ENCODE measurements at places on chromosomes 5 and 9.

GRCh38 chr9:92807757-92808725 lies 43.4 kb upstream of the BICD2 start:
- DNase-seq, result no peak

DNA sequence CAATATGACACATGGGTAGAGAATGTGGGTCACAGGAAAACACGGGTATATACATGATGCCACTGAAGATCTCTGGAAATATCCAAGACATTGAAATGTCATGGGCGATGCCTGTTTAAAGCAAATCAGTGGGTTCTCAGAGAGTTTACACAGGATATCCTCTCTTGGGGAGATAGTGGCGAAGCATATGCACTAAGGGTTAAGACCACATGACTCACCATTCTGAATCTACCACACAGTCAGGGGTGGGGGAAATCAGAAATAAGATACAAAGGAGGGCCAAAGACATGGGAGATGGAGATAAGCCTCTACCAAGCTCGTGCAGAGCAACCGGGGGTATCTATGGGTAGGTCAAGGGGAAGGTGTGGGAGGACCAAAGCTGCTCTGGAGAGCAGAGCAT lies 58.8 kb downstream of the SH3PXD2B start:
- peak; percentile 34 for DNase-seq

DNA sequence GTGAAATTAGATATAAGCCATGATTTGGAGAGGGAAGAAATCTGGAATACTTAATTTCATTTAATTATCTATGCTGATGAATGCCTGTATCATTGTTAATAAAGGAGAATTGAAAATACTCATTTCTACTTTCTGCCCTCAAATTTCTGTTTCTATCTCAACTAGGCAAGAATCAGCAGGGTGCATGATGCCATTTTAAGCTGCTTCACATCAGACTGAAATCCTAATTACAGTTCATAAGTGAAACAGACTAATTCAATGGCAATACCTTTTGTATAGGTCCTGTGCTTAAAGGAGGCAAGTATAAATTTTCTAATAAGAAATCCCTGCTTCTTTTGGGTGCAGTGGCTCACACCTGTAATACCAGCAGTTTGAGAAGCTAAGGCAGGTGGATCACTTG lies 22.3 kb upstream of the TAL2 start:
- no peak for DNase-seq

GRCh38 chr9:92476962-92477361 lies 5.3 kb downstream of the ASPN start:
- DNase-seq, result no peak

- DNase-seq, result peak; percentile 99
Observed at GRCh38 chr5:175696139-175696854, 38.4 kb downstream of the HRH2 start.

- no peak for DNase-seq
Observed at GRCh38 chr5:56914678-56915077, 5.3 kb downstream of the SETD9 start.

DNA sequence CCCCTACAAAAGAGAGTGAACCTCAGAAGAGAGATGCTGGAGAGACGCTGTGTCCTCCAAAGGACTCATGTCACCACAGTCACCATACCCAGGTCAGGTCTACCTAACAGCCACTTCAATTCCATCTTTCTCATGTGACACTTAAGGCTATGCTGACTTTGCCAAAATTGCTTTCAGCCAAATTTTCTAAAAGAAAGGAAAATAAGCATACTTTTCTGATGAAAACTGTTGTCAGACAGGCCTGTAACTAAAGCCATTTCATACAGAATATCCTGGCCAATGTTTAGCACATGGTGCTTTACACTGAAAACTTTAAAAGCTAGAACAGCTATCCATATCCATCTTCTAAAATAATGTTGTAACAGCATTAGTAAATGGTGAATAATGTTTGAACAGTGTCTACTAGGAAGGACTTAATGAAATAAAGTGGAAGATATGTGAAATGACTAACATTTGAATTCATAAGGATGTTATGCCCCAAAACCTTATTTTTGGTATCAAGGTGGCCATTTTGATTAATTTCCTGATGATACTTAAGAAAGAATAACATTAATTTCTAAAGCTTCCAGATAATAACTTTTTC lies 97.2 kb downstream of the NFIB start:
- DNase-seq, result no peak

- no peak for DNase-seq
Observed at GRCh38 chr9:134716067-134716466, 74.5 kb downstream of the COL5A1 start.

- DNase-seq, result no peak
Observed at GRCh38 chr5:80474929-80475328, 13.0 kb upstream of the FAM151B start.

DNA sequence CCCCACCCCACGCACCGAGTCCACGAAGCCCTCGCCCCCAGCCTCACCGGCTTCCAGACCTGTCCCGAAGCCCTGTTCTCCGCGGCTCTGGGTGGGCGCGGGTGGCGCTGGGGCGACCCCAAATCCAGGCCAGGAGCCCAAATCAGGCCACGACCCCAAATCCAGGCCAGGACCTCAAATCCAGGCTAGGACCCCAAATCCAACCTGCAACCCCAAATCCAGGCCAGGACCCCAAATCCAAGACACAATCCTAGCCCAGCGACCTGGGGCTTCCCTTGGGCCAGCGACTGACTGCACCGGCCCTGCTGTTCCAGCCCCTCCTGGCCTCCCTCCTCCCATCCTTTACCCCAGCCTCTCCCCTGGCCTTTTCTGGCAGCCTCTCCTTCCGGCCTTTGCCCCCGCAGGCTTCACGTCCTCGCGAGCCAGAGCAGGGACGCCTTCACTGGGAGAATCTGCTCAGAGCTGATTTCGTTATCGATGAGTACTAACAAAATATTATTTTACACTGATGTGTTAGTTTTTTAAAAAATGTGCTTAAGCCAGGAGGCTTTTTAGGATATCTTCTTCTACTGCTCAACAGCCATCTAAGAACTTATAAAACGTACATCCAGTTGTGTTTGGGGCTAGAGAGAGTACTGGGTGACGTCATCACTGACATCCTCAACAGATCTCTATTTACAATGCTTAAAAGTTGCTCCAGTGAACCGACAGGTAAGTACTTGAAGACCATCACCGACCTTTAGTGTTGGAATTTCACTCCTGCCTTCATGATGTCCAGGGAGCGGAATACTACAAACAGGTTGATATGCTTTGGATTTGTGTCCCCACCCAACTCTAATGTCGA lies 34.7 kb downstream of the TRIP13 start:
- no peak for DNase-seq

GRCh38 chr5:106964132-106964531 lies 706.6 kb downstream of the EFNA5 start:
- DNase-seq, result no peak

GRCh38 chr9:13279284-13280141 lies at the start of gene MPDZ:
Gene MPDZ (minus strand): TSS chr9:13279692. CDS start chr9:13250315, 29,377 bp downstream.
- DNase-seq, result no peak

- no peak for DNase-seq
Observed at GRCh38 chr9:84953252-84953773, 283.8 kb downstream of the NTRK2 start.

DNA sequence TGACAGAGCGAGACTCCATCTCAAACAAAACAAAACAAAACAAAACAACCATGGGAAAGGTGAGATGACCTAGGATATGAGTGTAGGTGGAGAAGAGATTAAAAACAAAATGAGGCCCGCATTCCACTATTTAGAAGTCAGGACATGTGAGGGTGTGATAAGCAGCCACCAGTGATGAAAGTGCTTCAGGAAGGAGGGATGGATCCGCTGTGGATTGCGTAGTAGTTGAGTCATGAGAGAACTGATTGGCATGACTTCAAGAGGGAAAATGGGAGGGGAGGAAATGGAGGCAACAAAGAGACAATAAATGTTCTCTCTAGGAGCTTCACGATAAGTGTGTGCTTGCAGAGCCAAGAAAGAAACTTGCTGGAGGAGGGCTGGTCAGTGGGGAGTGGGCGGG lies 367.6 kb downstream of the ARL15 start:
- no peak for DNase-seq

- no peak for DNase-seq
Observed at GRCh38 chr5:13107537-13107936, 837.0 kb downstream of the DNAH5 start.

GRCh38 chr5:110262749-110263148 lies 463.7 kb downstream of the TMEM232 start:
- DNase-seq, result no peak

GRCh38 chr5:150485693-150486401 lies 22.1 kb upstream of the NDST1 start:
- DNase-seq, result no peak

DNA sequence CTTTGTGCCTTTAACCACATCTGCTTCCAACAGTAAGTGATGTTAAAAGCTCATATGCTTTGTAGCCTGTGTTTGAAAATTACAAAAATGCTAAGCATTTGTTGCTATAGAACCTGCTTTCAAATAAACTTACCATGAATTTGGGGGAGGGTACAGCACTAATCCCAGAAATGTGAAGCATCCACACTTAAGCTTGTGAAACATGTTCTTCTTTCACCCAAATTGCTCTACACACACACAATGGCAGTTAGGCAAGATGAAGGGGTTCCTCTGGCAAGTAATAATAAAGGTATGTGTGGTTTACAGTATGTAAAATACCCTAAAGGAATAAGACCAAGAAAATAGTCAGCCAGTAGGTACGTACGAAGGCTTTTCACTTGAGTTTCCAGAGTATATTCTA lies 165.6 kb downstream of the SMARCA2 start:
- no peak for DNase-seq

GRCh38 chr5:141729387-141730006 lies 47.5 kb upstream of the ARAP3 start:
- no peak for DNase-seq

GRCh38 chr9:38277601-38278200 lies 114.8 kb upstream of the ALDH1B1 start:
- DNase-seq, result no peak

- DNase-seq, result no peak
Observed at GRCh38 chr5:153879596-153879995, 159.1 kb downstream of the FAM114A2 start.

- DNase-seq, result no peak
Observed at GRCh38 chr9:111940697-111941096, 44.1 kb downstream of the UGCG start.

DNA sequence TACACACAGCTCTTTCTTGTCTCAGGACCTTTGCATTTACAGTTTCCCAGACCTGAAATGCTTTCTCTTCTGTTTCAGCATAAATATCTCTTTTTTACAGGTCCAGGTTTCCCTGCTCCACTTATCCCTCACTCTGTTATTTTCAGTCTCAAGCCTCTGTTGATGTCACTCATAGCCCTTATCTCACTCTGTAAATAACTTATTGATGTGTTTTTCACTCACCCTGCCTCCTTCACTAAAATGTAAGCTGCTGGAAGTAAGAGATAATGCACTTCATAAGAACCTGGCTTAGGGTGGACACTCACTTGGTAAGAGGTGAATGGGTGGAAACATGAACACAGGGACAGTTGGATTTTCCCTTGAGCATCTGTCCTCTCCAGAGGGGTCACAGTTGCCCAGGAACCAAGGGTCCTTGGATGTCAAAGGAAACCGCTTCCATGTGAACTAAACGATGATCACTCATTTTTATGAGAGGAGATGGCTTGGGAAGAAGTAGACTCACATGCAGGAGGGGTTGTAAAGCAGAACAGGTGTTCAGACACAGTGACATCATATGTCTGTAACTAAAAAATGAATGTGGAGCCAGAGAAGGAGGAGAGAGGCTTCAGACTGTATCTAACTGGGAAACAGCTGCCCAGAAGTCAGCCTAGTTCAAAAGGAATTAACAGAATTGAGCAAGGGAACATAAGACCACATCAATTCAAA lies 5.5 kb upstream of the HTR4 start:
- no peak for DNase-seq

GRCh38 chr9:26955222-26955903 lies 849 bp upstream of the IFT74 start:
- DNase-seq, result peak; percentile 70

DNA sequence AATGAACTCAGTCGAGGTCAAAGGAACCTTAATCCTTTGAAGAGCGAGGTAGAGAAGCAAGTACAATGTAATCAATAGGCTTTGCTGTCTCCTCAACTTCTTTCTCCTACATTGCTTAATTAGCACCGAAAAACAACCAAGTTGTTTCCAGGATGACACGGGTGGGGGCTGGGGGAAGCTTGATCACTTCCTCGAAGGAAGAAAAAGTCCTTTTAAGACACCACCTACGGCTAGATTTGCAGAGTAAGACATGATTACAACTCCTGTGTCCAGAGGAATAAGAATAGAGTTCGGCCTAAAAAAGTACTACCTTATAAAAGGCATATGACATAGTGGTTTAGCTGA lies 811 bp upstream of the ARRDC3 start:
- no peak for DNase-seq

DNA sequence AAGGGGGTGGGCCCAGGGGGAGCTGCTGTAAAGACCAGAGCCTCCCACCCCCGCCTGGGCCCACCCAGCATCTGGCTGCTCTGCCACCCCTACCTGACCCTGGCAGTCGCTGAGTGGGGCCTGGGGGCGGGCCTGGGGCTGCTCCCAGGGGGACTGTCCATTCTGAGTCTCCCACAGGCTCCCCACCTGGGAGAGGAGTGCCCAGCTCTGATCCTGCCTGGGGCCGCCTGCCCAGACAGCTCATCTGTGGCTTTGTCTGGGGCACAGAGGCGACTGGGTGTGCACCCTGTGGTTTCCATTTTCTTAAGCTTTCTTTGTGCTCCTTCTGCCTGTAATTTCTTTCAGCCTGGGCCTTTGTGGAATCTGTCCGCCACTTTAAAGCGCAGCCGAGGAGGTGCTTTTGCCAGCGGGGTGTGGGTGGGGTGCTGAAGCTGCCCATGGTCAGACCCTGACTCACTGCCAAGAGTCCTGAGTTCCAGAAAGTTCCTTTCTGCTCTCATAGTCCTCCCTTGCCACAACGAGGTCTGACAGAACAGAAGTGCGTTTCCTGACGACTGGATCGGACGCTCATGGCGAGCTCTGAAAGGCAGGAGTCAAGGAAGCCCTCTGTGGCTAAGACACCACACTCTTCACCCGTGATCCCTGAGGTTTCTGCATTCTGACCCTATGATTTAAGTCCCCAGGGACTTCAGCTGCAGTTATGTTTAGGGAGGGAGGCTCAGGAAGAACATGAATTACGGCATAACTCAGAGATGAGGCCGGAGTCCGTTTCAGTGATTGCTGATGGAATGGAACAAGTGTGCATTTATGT lies 225.0 kb downstream of the FANCC start:
- no peak for DNase-seq

GRCh38 chr5:95591490-95591901 lies 28.4 kb upstream of the GPR150 start:
- no peak for DNase-seq

- DNase-seq, result no peak
Observed at GRCh38 chr9:120368799-120369198, 211.2 kb downstream of the CDK5RAP2 start.

- DNase-seq, result no peak
Observed at GRCh38 chr5:102375876-102376275, 79.8 kb upstream of the SLCO4C1 start.

DNA sequence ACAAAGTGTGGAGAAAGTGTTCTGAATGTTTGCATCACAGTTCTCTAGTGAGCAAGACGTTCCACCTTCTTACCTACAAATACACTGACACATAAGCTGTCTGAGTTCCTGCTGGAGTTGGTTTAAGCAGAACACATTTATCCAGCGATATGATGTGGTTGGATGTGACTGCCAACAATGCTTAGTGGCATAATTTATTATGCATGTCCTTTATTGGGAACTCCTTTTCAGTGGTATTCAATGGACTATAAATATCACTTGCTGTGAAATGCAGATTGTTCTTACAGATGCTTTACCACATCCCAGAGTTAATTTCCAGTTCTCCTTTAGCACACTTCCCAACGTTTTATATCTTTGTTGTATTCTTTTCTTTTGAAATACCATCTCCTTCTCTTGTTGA lies 222.2 kb downstream of the LURAP1L start:
- DNase-seq, result no peak
